ENCODE measurements at places on chromosomes 11 and 22.

GRCh38 chr11:19828382-19829108 is 115.9 kb downstream of the NAV2 start:
- no peak for DNase-seq

DNA sequence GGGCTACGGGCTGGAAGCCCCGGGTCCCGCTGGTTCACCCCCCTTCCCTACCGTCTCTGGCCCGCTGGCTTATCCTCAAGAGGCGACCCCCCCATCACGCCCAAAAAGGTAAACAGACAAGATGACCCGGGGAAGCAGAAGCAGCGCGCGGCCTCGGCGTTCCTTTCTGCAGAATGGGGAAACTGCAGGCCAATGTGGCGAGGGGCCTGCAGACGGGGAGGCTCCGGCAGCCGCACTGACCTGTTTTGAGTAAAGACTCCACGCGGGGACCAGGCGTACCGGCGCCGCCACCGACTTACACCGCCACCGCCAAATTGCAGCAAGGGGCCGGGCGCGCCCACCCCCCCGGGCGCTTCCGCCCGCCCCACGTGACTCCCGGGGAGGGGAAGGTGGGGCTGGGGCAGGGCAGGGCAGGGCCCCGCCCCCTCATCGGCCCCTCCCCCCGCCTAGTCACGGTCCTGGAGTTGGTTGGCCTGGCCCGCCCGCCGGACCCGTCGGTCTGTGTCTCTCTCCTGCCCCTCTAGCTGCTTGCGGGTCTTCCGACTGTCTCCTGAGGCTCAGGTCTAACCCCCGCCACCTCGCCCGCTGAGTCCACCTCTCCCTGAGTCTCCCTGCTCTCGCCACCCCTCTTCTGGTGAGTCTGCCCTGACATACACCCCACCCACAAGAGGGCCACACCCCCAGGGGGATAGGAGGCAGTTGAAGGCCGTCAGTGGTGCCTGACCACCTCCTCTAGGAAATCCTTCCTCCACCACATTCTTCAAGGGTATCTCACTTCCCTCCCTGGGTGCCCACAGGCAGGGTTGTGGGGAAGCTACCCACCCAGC is at the start of gene ARAP1:
Gene ARAP1 (minus strand): TSS at position 321 of the 827 bp plus-strand sequence. CDS start 25,280 bp downstream, outside the sequence.
- DNase-seq, result peak; percentile 62

DNA sequence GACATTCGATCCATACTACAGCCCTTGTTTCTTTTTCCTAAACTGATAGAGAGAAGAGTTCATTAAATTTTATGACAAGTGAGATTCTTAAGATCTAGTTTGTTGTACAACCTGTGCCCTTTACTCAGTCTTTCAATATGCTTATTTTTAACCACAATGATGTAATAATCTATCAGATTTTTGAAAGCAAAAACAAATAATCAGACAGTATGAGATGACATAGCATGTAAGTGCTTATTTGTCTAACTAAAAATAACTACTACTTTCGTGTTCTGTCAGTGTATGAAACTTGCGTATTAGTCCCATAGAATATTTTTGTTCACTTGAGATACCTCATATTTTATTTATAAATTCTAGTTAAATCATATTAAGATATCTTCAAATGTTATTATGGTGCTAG is 33.2 kb downstream of the RAB39A start:
- no peak for DNase-seq

GRCh38 chr11:95325777-95326258 is 94.8 kb upstream of the SESN3 start:
- DNase-seq, result no peak

DNA sequence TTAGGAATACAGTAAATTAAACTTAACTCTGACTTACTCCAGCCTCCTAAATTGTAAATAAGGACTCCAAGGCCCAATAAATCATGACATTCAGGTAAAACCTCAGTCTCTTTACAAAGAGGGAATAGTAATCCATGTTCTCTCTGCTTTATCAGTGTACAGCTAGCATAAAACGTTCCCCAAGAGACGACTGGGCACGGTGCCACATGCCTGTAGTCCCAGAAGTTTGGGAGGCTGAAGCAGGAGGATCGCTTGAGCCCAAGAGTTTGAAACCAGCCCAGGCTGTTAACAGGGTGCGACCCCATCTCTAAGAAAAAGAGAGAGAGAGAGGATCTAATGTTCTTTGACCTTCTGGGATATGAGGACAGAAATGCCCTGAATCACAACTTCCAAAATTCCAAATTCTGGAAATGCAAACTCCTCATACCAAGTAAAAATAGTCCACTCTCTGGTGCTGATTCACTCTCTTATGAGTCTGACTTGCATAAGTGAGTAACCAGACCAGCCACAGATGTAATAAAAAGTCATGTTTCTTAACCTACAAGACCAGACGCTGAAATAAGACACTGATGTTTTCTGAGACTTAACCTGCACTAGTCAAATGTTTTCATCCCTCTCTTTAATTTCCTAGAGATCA is 25.5 kb downstream of the NNMT start:
- DNase-seq, result peak; percentile 95

- peak; percentile 41 for DNase-seq
These were observed 138.9 kb downstream of the DDX10 start for GRCh38 chr11:108803776-108804175.

All from AG10803 (cell line).